Activated CD4-positive, alpha-beta memory T cell treated with anti-CD3 and anti-CD28 coated beads, Interleukin-2, amount 10 ng/mL, durations not matched to agents 7 days and 5 days (primary cell): ENCODE measurements at places on chromosomes 7 and 10. TPM values are rescaled to one million over a fixed set of nuclear protein-coding genes. Genes with fewer than 3 reads are reported as not detected.

PON1 gene
- not detected for total RNA-seq

MRLN gene
- not detected for total RNA-seq

DNA sequence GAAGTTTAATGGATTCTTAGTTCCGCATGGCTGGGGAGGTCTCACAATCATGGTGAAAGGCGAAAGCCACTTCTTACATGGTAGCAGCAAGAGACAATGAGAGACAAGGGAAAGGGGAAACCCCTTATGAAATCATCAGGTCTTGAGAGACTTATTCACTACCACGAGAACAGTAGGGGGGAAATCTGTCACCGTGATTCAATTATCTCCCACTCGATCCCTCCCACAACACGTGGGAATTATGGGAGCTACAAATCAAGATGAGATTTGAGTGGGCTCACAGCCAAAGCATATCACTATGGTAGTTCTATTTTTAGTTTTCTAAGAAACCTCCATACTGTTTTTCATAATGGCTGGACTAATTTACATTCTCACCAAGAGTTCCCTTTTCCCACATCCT, 36.7 kb downstream of the SPAM1 start:
- H3K36me3 ChIP-seq: no peaks in the 10 kb centered on the region
- no peaks in the 10 kb centered on the region for H3K27me3 ChIP-seq
- H3K4me1 ChIP-seq: no peaks in the 10 kb centered on the region
- no peak overlapping the region for H3K27ac ChIP-seq
- no peak overlapping the region for H3K4me3 ChIP-seq

DNA sequence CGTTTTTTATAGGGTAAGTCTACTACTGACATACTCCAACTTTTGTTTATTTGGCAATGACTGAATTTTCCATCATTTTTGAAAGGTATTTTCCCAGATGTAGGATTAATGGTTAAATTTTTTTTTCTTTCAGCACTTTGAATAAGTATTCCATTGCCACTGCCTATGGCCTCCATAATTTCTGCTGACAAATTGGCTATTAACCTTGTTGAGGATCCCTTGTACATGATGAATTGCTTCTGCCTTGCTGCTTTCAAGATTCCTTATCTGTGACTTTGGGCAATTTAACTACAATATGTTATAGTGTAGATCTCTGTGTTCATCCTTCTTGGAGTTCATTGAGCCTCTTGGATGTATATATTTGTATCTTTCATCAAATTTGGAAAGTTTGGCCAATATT, 21.6 kb upstream of the VWDE start:
- no peak overlapping the region for H3K27ac ChIP-seq
- H3K4me1 ChIP-seq: no peaks in the 10 kb centered on the region
- peaks cover 2% of the 10 kb centered on the region for H3K27me3 ChIP-seq
- no peak overlapping the region for H3K4me3 ChIP-seq
- DNase-seq: no peak
- H3K36me3 ChIP-seq: no peaks in the 10 kb centered on the region

DNA sequence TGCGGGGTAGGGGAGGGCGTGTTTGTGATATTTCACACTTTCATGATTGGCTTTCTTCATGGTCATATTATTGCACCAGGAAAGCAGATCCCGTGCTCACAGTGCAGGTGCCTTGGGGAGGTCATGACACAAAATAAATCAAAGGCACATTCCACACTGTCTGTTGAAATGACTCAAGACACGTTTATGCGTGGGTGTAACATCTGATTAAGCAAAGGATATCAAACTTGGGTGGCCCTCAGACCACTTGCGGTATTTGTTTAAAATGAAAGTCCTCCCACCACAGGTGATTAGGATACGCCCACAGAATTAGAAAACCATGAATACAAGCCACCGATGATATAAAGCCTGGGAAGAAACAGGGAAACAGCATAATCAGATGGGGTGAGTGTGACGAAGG, 51.1 kb downstream of the SVIL start:
- H3K36me3 ChIP-seq: no peaks in the 10 kb centered on the region
- peaks cover 6% of the 10 kb centered on the region for H3K4me1 ChIP-seq
- no peak overlapping the region for H3K27ac ChIP-seq
- DNase-seq: no peak
- H3K27me3 ChIP-seq: no peaks in the 10 kb centered on the region

GRCh38 chr7:118011652-118012051, 138.4 kb upstream of the CTTNBP2 start:
- H3K27me3 ChIP-seq: no peaks in the 10 kb centered on the region
- H3K27ac ChIP-seq: no peak overlapping the region
- DNase-seq: no peak
- H3K4me1 ChIP-seq: no peaks in the 10 kb centered on the region
- H3K36me3 ChIP-seq: no peaks in the 10 kb centered on the region

DNA sequence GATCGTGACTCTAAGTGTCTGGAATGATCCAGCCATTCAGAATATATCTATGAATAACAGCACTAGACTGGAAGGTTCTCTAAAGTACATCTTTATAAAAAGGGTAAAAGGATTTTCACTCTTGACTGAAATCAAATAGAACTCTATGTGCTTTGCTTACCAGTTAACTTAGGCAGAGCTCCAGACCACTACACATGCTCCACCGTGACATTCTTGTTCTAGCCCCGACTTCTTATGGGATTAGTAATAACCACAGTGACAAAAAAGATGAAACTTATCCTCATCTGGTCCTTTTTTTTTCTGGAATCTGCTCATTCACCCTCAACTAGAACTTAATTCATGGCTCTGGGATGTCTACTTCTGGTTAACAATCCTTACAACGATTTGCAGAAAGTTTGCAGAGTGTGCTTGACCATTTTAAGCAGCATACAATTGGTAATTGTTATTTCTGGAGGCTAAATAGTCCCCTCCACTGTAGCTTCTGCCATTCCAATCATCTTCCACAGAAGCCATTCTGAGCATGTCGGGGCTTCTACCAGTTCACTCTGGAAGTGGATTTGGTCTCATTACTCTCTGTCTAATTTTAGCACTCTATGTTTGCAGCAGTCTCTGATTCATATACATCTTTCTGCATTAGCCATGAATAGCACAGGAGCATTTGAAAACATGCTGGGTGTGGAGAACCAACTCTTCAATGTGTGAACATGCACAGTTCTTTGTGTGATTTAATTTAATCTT, 163.7 kb upstream of the CDC14C start:
- no peaks in the 10 kb centered on the region for H3K36me3 ChIP-seq
- no peak overlapping the region for H3K4me3 ChIP-seq
- no peaks in the 10 kb centered on the region for H3K4me1 ChIP-seq
- no peaks in the 10 kb centered on the region for H3K27me3 ChIP-seq
- no peak for DNase-seq

- H3K36me3 ChIP-seq: peaks cover 9% of the 10 kb centered on the region
- H3K27me3 ChIP-seq: peaks cover 3% of the 10 kb centered on the region
- DNase-seq: no peak
- H3K27ac ChIP-seq: peak overlapping the region; percentile 29
- H3K4me1 ChIP-seq: peaks cover 45% of the 10 kb centered on the region
- no peak overlapping the region for H3K4me3 ChIP-seq
These were observed 104.0 kb upstream of the INSIG1 start for GRCh38 chr7:155193716-155194115.

GRCh38 chr10:34049887-34050286, 715.4 kb upstream of the NRP1 start:
- H3K27me3 ChIP-seq: no peaks in the 10 kb centered on the region
- no peak overlapping the region for H3K4me3 ChIP-seq
- H3K27ac ChIP-seq: no peak overlapping the region
- H3K36me3 ChIP-seq: no peaks in the 10 kb centered on the region

- no peak overlapping the region for H3K4me3 ChIP-seq
- H3K27me3 ChIP-seq: no peaks in the 10 kb centered on the region
- H3K36me3 ChIP-seq: no peaks in the 10 kb centered on the region
- H3K27ac ChIP-seq: no peak overlapping the region
These were observed 32.5 kb downstream of the LANCL2 start for GRCh38 chr7:55397617-55398016.
